OCI-LY7 (cell line): ENCODE measurements at places on chromosomes 2 and 18. TPM values are rescaled to one million over a fixed set of nuclear protein-coding genes. Genes with fewer than 3 reads are reported as not detected.

Gene STARD6
- not detected in 2 replicates for total RNA-seq

Gene TUBB6
- total RNA-seq, result not detected in 2 replicates

Gene CRYGD
- total RNA-seq, result not detected in 2 replicates

Gene SNED1
- total RNA-seq, result 13.6 and 15.3 TPM in 2 replicates

Gene PTPN2
- 54.9 and 64.2 TPM in 2 replicates for total RNA-seq

Gene MYO5B
- not detected in 2 replicates for total RNA-seq

Gene CTAGE1
- total RNA-seq, result not detected in 2 replicates

Gene BOLA3
- total RNA-seq, result 48.3 and 53.3 TPM in 2 replicates

Gene NDC80
- total RNA-seq, result 105 and 115 TPM in 2 replicates

Gene TLX2
- total RNA-seq, result not detected in 2 replicates

Gene VSNL1
- total RNA-seq, result not detected in 2 replicates

Gene CD207
- not detected in 2 replicates for total RNA-seq

Gene RSAD2
- not detected in 2 replicates for total RNA-seq

Gene PLGLB2
- 1.9 and 2.0 TPM in 2 replicates for total RNA-seq

Gene KCNK3
- total RNA-seq, result not detected in 2 replicates

GRCh38 chr2:191233533-191233932 lies 11.7 kb upstream of the MYO1B start:
- DNase-seq, result no peak

GRCh38 chr18:57753063-57753462 lies 50.1 kb downstream of the ATP8B1 start:
- no peak for DNase-seq

GRCh38 chr2:145654746-145655145 lies 1134.8 kb upstream of the ZEB2 start:
- no peak for DNase-seq

GRCh38 chr2:216308576-216308975 lies 63.7 kb downstream of the MARCHF4 start:
- no peak for DNase-seq

DNA sequence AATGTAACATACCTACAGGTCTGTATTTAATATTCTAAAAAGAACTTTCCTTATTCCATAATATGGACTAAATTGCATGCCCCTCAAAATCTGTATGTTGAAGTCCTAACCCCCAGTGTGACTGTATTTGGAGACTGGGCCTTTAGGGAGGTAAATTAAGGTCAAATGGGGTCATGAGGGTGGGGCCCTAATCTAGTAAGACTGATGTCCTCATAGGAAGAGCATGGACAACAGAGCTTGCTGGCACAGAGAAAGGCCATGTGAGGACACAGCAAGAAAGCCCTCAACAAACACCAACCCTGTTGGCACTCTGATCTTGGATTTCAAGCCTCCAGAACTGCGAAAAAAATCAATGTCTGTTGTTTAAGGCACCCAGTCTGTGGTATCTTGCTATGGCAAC lies 18.6 kb downstream of the SF3B1 start:
- no peak for DNase-seq

- DNase-seq, result no peak
Measured at GRCh38 chr2:134320930-134321329, 67.1 kb downstream of the MGAT5 start.

DNA sequence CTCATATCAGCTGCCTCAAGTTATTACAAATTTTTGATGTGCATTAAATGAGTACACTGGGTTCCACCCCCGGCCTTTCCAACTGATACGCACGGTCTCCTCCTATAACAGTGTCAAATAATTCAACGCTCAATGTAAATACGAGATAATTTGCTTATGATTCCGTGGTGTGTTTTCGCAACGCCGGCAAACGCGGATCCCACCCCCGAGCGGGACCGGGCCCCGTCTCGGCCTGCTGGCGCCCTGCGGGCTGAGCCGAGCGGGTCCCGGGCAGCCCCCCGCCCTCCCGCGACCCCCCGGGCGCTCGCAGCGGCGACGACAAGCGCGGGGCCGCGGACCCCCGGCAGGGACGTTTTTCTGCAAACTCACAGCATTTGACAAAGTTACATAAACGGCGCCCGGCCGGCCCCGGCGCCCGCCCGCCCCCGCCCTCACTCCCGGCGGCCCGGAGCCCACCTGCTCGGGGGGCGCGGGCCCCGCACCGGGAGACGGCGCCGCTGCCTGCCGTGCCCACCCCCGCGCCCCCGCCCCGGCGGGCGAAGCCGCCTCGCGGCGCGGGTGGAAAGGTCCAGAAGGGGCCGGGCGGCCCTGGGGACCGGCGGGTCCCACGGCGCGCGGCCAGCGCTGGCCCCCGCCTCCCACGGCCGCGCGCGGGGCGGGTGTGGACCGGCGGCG lies 762 bp downstream of the HDAC4 start:
- peak; percentile 44 for DNase-seq

GRCh38 chr2:146131785-146132184 lies 1611.9 kb upstream of the ZEB2 start:
- no peak for DNase-seq

GRCh38 chr2:9484533-9484932 lies 10.2 kb downstream of the IAH1 start:
- DNase-seq, result no peak

GRCh38 chr18:29512761-29513160 lies 1335.8 kb upstream of the CDH2 start:
- DNase-seq, result no peak

- DNase-seq, result no peak
Measured at GRCh38 chr2:200423541-200423940, 86.3 kb downstream of the KCTD18 start.

DNA sequence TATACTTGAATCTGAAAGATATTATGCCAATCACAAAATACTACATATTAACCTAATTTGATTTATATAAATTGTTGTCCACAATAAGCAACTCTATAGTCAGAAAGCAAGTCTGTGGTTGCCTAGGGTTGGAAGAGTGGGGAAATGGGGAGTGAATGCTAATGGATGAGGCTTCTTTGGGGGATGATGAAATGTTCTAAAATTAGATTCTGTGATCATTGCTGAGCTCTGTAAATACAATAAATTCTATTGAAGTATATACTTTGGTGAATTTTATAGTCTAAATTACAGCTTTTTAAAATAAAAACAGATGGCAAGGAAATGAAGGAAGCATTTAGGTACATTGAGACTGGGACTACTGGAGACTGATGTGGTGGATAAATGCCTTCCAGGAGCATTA lies 275.5 kb downstream of the MBD2 start:
- DNase-seq, result no peak

DNA sequence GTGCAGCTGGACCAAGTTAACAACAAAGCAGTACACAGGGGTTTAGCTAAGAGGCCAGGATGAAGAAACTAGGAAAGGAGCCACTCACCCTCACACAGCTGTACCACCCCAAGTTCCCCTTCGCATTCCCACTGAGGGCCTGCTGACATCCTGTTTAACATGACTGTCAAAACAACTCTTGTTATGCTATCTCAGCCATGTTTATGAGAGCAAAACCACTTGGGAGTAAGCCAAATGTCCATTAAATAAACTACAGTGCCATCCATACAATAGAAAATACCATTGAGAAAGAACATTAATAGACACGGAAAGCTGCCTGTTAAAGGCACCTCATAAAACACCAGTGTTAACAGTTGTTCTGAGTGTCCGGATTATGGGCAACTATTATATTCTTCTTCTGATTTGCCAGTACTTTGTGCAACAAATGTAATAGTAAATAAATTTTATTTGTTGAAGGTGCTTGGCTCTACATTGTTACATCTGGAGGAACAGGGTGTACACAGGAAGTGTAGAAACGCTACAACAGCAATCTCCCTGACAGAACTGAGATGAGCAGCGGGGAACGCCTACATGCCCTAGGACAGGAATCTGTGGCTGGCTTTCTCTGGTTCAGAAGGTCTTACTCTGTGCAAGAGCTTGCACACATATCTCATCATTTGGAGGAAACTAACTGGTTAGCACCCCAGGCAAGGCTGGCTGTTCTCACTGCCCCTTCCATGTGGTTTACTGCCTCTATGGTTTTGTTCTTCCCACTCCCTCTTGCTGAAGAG lies 85.6 kb downstream of the EHD3 start:
- DNase-seq, result peak; percentile 38

DNA sequence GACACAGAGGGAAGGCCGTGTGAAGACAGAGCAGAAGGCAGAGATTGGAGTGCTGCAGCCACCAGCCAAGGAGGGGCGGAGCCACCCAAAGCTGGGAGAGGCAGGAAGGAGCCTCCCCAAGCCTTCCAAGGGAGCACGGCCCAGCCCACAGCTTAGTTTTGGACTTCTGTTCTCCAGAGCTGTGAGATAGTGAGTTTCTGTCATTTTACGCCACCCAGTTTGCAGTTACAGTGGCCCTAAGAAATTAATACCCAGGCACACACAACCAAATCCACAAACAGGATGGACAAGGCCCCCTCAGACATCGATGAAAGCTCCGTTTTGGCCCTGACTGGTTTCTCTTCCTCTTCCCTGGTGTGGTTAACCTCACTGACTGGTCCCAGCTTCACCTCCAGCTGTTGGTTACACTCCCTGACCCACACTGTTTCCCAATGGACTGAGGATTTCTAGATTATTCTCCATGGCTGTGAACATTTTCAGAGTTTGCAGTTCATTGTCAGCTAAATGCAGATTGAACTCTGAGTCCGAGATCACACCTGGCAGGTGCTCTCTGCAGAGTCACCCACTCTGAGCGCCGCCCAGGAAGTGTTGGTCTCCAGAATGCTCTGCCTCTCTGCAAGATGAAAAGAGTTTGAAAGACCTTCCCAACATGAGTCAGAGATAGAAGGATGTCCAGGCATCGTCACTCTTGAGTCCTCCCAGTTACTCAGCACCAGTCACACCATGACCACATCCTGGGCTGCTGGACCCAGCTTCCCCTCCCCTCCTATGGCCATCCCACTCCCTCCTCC lies 100.2 kb downstream of the TWIST2 start:
- no peak for DNase-seq

- DNase-seq, result peak; percentile 41
Measured at GRCh38 chr2:174247474-174248186, 702 bp downstream of the OLA1 start.

DNA sequence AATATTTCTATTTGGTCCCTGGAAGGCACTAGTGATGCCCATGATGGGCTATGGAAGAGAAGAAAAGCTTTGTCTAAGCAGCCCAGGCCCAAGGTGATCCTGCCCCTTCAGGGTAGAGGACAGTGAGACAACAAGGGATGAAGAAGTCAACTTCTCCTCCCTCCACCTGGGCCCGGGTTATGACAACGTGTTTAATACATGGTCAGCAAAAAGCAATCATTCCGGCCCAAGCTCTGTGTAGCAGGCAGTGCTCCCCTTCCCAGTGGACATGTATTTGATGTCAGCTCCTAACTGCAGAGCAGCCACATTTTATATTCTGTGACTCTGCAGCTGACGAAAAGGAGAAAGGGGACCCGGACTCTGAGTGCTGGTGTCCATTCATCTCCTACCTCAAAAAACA lies 67.2 kb upstream of the MFF start:
- DNase-seq, result no peak

DNA sequence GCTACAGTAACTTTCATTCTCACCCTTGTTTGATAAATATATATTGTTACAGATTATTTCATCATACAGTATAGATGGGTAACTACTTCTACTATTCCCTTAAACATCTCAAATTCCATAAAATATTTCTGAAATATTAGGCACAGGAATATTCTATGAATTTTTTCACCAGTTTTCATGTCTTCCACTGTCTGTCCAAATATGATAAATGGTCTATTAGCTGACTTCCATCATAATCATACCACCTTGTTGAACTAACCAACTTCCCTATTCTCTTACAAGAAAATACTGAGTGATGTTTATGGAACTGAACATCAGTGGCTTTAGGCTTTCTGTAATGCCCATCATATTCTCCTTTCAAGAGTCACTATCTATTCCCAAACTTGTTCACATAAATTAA lies 82.4 kb downstream of the TRAPPC8 start:
- no peak for DNase-seq

DNA sequence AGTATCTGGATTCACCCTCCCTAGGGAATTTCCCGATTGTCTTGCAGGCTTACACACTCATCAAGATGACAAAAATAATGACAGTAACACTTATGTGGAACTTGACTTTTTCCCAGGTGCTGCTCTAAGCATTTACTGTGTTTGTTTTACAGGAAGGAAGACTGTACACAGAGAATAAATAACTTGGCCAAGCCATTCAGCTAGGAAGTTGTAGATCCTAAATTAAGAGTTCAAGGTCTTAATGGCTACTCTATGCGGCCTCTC lies 549 bp upstream of the DPP4 start:
- no peak for DNase-seq

DNA sequence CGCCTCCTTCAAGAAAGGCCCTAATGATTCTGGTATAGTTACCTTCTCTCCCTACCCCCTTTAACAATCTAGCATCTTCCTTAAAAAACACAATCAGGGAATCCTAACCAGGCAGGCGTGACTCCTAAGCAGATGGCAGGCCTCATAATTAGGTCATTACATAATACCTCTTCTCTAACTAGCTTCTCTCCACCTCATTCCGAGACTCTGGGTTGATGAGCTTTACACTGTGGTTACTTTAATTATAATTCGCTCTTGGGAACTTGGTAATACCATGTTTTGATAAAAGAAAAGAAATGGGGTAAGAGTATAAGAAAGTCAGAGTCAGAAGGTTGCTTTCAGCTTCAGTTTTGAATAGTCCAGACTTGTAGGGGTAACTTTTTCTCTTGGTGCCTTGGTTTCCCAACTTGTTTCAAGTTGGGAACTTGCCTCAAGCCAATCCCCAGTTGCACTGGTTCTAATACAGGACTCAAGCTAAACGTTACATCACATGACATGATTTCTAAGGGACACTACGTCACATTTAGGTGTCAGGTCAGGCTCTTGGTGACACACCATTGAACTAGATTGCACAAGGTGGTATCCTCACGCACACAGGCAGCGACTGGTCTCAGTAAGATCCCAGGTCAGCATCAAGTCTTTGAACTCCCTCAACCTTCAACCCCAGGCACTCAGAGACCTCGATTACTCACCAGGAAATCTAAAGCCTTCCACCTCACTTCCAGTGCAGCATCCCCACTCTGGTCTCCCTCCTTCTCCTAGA lies 59.2 kb downstream of the AAK1 start:
- DNase-seq, result no peak

DNA sequence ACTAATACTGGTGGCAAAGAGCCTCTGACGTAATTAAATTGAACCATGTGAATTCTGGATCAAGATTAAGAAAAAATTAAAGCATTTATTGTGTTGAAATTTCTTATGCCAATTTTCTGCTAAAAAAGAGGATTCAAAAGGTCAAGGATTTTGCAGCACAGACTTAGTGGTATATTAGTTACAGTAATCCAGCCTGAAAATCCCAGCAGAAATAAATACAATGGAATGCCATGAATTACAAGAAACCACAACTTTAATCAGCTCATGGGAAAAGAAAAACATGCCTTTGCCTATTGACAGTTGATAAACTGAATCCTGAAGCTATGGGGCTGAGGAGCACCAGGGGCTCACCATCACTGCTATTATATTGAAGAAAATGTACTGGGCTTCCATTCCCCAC lies 114.8 kb upstream of the SATB2 start:
- no peak for DNase-seq

DNA sequence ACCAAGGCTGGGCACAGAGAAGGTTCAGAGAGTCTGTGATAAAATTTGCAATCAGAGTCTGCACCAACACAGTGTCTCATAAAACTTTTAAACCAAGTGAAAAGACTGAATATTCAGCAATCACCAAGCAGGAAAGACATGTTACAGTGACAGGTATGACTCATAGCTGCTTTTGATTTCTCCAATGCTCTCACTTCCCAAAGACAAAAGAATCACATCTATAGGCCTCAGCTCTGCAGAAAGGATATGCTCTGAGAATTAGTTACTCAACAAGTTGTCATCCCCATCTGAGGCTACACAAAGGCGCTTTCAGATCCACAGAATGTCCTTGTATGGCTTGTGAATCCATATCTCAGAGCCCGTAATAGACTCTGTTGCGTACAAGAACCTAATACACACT lies 92.5 kb downstream of the KCNF1 start:
- no peak for DNase-seq

GRCh38 chr2:29762239-29762638 lies 159.1 kb downstream of the ALK start:
- DNase-seq, result no peak
